ENCODE measurements at places on chromosomes 2 and 18.

GRCh38 chr2:127700527-127701192 lies 637 bp upstream of the SFT2D3 start:
- DNase-seq = no peak

GRCh38 chr2:65379223-65379622 lies 53.2 kb downstream of the SPRED2 start:
- no peak for DNase-seq

- no peak for DNase-seq
Observed at GRCh38 chr2:216560838-216561270, 62.2 kb downstream of the RPL37A start.

GRCh38 chr18:8005870-8006569 lies 438.9 kb downstream of the PTPRM start:
- no peak for DNase-seq

- no peak for DNase-seq
Observed at GRCh38 chr2:348361-348916, 60.5 kb upstream of the ALKAL2 start.

All from NCI-H526 treated with DMSO at 0.1 percent for 48 hours (cell line).